Left cardiac atrium (tissue), 4 donors: ENCODE measurements at places on chromosomes 4 and X.

DNA sequence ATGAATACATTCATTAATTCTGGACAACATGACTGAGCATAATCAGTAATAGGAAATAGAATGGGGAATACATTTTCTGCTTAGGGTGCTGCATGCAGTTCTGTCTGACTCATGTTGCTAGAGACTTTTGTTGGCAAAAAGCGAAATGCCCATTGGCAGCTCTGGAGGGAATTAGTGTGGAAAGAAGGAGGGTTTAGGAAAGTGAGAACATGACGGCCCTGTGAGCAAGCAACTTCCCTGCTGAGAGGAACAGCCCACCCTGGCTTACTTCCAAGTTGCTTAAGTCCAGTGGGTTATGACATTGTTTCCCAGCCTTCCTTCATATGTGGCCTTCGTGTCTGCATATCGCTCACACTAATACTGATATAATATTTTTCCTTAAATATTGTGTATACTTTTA lies 13.8 kb downstream of the MAD2L1 start:
- DNase-seq, result peak; percentile 75

DNA sequence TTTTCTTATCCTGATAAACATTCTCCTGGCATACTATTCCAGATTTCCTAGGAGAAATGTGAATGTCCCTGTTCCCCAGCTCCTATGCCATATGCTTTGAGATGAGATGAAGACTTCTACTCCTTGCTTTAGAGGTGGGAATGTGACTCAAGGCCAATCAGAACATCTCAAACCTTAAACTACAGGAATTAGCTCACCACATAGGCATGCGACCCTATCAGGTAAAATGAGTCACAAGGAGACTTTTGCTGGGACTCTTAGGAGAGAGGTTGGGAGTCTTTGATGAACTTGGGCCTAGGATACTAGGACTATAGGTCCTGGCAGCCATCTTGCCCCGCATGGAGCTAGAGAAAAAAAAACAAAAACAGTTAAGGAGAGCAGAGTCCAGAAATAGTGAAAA lies 5.8 kb upstream of the USO1 start:
- DNase-seq, result no peak

GRCh38 chr4:165711912-165712311 lies 161.1 kb upstream of the TLL1 start:
- DNase-seq, result no peak

GRCh38 chrX:11190745-11191510 lies 79.8 kb downstream of the HCCS start:
- DNase-seq, result no peak

DNA sequence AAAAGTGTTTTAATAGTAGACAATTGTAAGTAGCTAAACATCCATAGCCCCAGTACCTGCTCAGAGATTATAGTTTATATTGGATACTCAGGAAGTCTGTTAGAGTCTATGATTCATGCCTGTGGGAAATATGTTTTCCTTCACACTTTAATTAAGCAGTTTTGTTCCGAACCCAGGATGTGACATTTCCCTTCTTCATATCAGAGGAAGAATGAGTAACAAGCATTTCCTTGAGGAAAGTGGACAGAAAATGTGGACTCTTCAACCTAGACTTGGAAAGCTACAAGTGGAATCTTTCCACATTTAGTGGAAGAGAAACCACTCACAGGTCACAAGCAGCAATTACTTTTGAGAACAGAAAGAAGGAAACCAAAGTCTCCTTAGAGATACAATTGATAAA lies 419.4 kb downstream of the C4orf33 start:
- no peak for DNase-seq

DNA sequence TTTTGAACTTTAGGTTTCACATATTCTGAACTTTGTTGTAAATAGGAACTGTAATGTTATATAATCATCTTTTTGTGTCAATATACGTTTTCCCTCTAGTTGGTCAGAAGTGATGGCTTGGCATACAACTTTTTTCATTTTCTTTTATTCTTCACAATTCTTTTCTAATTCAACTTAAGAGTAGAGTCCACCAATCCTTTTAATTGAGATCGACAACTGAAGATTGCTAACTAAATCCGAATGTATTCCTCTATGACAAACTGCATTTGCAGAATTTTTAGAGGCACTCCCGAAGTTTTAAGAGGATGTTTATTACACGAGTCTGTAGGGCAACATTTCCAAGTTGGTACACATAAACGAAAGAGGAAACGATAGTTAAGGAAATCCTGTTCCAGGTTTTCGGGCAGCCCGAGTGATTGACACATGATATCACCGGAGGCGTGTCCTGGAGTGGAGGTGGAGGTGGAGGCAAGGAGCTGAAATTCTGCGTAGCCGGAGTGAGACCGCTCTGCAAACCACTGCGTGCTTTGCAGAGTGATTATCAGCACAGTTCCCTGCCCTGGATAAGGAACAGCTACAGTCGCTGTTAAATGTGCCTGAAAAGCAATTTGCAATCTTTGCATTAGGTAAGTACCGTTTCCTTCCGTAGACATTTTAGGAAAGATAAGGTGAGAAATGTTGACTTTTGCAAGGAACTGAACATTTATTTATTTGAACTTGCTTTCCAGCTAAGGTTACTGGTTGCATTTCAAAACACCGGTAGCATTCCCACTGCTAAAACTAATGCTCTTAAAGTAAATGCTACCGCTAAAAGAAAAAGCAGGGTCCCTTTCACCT lies at the start of gene SPRY1:
Gene SPRY1 (plus strand): TSS at position 489 of the 837 bp plus-strand sequence. CDS start 4,797 bp downstream, outside the sequence.
- DNase-seq, result peak; percentile 85

- DNase-seq, result no peak
Measured at GRCh38 chrX:49282647-49283011, 13.0 kb downstream of the PPP1R3F start.

DNA sequence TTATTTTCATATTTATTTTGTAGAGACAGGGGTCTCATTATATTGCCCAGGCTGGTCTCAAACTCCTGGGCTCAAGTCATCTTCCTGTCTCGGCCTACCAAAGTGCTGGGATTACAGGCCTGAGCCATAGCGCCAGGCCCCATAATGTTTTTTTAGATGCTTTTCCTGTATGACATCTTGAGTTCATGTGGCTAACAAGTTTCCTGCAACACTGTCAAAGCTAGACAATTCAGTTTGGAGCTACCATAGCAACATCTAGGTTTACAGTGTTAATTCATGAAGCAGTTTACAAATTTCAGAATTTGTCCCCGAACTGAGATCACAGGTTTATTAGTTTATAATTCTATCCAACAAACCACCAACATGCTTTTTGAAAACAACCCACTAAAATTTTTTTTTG lies 6.4 kb upstream of the IL13RA2 start:
- DNase-seq, result no peak

- no peak for DNase-seq
Measured at GRCh38 chrX:14028473-14028872, 1.2 kb downstream of the GEMIN8 start.

- no peak for DNase-seq
Measured at GRCh38 chr4:47110546-47111132, 79.3 kb downstream of the GABRB1 start.

GRCh38 chr4:78167510-78167909 lies 110.4 kb downstream of the FRAS1 start:
- no peak for DNase-seq

DNA sequence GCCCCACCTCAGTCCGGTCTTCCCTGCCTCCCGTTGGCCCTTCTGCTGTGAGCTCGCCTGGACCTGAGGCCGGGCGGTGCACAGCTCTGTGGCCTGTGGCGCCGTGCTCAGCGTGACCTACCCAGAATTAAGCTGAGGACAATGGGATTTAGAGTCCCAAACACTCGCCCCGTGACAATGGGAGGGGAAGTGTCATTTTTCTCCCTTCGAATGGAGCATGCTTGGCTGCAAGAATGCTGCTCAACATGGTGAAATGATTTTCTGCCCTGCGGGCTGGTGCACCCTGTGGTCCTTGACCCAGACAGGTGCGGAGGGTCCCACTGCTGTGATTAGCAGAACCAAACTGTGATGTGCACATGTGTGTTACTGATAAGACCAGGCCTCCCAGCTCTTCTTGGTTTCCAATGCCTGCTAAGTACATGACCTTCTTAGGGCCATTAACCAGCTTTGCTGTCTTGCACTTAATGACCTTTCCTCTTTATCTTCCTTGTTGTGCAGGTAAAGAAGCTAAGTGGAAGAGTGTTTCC lies 772 bp downstream of the EOLA1 start:
- DNase-seq, result no peak

DNA sequence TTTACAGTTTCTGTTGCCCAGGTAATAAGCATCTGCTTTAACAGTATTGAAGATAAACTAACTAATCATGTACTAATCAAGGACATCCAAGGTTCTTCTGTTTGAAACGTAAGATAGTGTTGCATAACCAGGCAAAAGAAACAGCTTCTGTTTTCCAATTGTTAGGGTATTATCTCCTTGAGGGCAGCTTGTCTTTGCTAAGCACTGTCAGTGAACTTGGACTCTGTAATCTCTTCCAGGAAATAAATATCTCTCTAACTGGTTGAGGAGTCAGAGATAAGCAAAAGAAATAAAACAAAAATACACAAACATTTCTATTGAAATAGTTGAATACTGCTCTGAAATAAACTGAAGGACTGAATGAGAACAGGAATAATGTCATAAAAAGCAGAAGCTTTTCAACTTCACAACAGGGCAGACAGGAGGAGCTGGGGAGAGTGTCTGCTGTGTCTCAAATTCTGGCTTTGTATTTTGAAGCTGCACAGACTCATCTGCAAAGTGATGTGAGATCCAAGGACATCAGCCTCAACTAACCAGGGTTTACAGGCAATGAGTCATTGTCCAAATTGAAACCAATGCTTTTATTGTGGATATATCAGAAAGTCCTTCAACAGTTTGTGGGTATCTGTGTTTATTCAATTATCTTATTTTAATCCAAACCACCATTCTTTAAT lies 1253.0 kb upstream of the PCDH7 start:
- no peak for DNase-seq

- no peak for DNase-seq
Measured at GRCh38 chr4:148618856-148619255, 176.6 kb upstream of the NR3C2 start.

DNA sequence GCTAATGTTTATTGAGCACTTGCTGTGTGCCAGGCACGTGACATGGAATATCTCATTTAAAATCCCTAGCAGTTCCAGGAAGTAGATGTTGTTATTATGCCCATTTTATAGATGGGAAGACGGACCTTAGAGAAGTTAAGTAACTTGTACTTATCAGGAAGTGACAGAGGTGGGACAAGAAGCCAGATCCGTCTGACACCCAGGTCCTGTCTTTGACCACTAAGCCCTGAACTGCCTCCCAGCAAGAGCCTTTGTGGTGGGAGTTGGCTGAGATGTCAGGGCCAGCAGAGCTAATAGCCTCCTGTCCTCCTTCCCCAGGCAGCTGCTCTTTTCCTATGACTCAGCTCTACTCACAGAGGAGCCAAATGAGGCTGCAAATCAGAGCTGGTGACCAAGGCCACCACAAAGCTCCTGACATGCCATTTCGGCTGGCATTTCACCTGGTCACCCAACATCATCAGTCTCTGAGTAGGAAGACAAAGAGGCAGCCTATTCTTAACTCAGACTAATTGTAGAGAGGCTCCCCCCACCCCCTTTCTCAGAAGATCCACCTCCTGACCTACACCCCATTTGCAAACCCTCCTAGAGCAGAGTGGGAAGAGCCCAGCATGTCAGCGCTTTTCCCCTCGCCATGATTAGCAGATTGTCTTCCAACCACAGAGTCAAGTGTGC lies 175.1 kb upstream of the KIT start:
- no peak for DNase-seq

GRCh38 chr4:164442180-164442579 lies 311.8 kb upstream of the SMIM31 start:
- DNase-seq, result no peak

GRCh38 chr4:155676430-155676825 lies 9.8 kb downstream of the GUCY1A1 start:
- no peak for DNase-seq

GRCh38 chr4:84407554-84408407 lies 91.3 kb downstream of the NKX6-1 start:
- DNase-seq, result no peak

- no peak for DNase-seq
Measured at GRCh38 chr4:147969573-147970385, 237.9 kb downstream of the ARHGAP10 start.

DNA sequence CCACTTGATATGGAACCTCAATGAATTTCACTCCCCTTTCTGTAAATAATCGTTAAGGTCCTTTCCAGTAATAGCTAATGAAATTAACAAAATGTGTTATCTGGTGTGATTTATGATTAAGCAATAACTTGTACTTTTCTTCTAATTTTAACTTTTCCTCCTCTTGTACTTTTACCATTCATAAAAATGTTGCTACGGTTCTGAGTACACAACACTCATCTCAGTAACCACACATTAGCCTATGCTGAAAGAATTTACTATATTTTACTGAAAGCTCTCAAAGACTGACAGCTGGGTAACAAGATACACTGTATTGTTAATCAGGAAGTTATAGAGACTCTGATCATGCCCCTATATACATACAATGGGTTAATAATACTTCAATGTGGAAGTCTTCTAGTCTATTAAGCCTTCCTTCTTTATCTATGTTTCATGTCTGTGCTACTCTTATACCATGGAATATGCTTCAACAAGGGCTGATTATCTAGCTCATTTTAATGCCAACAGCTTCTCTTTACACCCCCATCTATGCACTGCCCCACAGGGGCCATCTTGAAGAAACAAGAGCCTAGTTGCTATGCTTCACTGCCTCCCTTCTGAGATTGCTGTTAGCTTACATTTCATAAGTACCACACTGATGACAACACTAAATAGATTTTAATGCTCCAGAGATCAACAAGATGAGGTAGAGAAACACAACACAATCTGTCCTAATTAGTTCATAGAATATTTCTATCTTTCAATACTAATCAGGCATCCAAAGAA lies 39.1 kb downstream of the LAMP2 start:
- no peak for DNase-seq

DNA sequence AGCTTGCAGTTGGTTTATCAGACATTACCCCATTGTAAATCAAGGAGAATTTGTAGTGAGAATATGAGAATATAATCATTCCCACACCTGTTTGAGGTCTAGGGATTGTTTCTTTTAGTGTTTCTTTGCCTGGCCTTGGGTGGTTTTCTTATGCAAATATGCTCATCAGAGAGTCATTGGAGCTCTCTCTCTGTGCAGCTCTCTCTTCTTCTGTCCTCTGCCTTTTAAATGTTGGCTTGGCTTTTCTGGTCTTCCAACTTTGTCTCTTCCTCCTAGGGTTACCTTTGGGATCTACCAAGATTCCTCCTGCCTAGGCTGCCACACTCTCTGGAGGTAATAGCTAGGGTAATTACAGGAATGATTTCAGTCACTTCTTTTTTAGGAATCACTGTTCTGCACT lies 102.3 kb upstream of the ARSJ start:
- no peak for DNase-seq

- no peak for DNase-seq
Measured at GRCh38 chr4:173398220-173398619, 696 bp downstream of the SCRG1 start.

GRCh38 chrX:1778817-1779216 lies 164.0 kb downstream of the ASMT start:
- no peak for DNase-seq

DNA sequence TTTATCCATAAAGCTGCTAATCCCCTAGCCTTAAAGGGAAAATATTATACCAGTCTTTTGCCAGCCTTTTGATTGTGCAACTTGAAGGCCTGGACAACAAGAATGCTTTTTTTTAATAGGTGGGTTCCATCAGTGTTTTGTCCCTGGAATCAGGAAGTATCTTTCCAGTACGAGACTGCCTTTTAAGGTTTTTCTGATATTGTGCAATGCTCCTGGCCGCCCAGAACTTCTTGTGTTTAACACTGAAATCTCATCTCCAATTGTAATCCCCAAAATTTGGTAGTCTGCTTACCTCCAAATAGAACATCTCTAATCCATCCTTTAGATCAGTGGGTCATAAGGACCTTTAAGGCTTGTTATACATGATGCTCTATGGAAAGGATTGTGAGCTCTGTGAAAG lies 256.7 kb downstream of the NAF1 start:
- DNase-seq, result no peak
